HFFc6 (cell line): ENCODE measurements at places on chromosomes 5 and 9. TPM values are rescaled to one million over a fixed set of nuclear protein-coding genes. Genes with fewer than 3 reads are reported as not detected.

DNA sequence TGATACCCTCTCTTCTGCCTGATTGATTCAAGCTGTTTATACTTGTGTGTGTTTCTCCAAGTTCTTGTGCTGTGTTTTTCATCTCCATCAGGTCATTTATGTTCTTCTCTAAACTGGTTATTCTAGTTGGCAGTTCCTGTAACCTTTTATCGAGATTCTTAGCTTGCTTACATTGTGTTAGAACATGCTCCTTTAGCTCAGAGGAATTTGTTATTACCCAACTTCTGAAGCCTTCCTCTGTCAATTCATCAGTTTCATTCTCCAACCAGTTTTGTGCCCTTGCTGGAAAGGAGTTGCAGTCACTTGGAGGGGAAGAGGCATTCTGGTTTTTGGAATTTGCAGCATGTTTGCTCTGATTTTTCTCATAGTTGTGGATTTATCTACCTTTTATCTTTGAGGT, 126.2 kb upstream of the FTMT start:
- DNase-seq = no peak

DNA sequence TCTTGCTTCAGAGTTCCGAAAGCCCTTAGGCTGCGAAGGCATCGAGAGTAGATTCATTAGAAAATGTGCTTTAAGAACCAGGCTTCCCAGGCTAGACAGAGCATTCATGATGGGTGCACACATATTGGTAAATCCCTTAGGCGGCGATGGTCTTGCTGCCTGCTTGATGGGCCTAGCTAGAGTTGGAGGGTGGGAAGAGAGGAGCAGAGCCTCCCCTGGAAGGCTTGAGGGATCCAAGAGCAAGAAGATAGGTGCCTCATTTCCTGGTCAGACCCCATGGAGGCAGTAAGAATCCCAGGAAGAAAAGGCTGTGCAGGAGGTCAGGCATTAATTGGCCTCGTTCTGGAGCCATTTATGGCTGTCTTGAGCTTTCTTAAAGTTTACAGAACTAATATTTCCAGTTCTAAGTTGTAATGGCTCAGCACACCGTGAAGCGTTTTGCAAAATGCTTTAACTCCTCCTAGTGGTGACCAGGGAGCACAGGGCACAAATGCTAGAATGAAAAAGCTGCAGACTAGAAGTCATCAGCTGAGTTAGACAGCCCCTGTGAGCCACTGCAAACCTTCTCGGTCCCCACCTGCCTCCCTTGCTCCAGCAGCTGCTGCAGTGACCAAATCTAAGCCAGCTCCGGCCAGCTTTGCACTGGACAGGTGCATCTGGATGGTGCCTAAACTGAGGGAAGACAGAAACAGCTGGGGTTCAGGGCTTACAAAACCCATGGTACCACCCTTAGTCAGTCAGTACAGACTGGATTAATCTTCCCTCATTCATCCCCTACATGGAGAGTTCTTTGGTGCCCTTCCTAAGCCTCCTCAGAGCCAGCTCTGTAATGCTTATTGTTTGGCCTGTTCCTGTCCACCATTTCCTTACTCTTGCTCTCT, 14.7 kb downstream of the SLC45A2 start:
- DNase-seq = peak; percentile 63

- DNase-seq = no peak
Measured at GRCh38 chr9:103323699-103324098, 328.6 kb downstream of the CYLC2 start.

DNA sequence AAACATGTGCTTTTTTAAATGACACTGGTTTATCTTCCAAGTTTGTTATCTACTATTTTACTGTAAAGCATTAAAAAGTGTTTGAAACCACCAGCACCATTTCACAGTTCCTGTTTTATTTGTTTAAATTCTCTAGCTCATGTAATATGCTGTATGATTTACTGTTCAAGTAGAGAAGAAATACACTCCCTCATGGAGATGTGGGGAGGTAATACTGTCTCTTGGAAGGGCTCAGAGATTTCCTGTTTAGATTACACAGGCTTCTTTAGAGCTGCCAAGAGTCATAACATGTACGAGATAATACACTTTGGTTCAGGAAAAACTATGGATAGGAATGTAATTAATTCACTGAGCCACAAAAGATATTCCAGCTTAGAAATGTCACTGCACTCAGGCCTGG, 135.0 kb upstream of the CCDC152 start:
- DNase-seq = no peak

DNA sequence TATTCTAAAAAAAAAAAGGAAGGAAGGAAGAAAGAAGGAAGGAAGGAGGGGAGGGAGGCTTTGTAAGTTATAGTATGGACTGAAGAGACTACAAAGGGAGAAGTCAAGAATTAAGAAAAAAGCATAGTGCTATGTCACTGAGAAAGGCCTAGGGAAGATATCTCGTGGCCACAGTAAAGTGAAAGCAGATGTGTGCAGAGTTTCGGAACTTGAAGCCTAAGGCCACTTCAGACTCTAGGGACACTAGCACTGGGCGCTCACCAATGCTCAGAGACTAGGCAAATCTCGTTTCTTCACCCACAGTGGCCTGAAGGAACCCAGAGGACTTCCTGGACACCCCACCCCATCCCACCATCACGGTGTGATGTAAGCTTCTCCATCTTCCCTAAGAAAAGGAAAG, 181.4 kb upstream of the TRPM3 start:
- DNase-seq = no peak

DNA sequence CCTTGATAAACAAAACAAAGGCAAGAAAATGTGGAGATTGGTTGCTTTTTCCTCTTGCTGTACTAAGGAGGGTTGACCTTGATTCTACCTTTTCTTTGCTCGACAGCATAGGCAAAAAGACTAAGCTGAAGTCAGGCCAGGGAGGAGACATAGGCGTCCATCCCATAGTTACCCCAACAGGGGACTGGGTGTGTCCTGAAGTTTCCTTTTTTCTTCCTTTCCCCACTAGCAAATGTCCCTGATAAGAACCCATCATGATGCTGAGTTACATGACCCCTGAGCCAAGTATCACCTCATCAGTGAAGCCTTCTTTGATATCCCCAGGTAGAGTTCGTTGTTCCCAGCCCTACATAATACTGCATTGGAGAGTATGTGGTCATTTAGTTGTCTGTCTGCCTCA, 9.9 kb upstream of the SHROOM1 start:
- no peak for DNase-seq

GRCh38 chr5:56481428-56482357, 248.6 kb upstream of the ANKRD55 start:
- no peak for DNase-seq

DNA sequence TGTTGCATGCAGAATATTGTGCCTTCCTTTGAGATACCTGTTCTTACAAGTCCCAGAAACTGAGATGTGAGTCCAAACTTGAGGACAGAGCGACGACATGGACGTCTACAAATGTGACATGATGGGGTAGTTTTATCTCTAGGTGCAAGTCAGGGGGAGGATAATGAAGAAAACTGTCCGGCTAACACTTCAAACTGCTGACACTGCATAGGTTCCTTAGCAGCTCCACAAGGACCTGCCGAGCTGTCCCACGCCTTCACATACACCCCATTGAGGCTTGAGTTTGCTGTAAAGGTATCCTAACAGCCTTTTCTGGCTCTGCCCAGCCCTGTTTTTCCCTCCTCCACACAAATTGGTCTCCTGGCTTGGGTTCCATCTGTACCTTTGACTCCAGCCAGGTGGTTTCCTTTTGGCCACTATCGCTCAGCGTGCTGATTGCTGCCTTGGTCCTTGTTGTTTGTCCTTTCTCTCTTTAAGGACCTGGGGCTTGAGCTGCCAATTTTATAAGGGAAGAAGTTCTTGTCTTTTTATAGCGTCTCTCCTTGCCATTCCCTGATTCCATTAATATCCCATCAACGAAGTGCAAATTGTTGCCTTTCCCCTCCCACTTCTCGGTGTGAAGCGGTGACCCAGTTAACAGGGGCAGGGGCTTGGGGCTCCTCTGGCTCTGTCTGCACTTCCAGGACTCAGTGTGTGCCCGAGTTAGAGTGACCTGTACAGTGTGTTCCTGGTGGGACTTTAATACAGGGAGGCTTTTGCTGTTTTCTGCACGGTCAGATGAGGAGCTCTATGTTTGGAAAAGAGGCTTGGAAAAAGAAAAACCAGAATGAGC, 100.3 kb downstream of the PCSK1 start:
- no peak for DNase-seq

- peak; percentile 44 for DNase-seq
Measured at GRCh38 chr5:67992923-67993322, 222.6 kb upstream of the PIK3R1 start.

- peak; percentile 23 for DNase-seq
Measured at GRCh38 chr9:2015581-2016407, 647 bp downstream of the SMARCA2 start.

GRCh38 chr9:6014670-6015270, 654 bp downstream of the RANBP6 start:
- DNase-seq = peak; percentile 83

GRCh38 chr9:134350416-134350994, 24.2 kb downstream of the RXRA start:
- no peak for DNase-seq

- DNase-seq = peak; percentile 70
Measured at GRCh38 chr5:159156426-159157238, 52.7 kb downstream of the RNF145 start.

- no peak for DNase-seq
Measured at GRCh38 chr9:27671636-27672035, 98.4 kb upstream of the C9orf72 start.

DNA sequence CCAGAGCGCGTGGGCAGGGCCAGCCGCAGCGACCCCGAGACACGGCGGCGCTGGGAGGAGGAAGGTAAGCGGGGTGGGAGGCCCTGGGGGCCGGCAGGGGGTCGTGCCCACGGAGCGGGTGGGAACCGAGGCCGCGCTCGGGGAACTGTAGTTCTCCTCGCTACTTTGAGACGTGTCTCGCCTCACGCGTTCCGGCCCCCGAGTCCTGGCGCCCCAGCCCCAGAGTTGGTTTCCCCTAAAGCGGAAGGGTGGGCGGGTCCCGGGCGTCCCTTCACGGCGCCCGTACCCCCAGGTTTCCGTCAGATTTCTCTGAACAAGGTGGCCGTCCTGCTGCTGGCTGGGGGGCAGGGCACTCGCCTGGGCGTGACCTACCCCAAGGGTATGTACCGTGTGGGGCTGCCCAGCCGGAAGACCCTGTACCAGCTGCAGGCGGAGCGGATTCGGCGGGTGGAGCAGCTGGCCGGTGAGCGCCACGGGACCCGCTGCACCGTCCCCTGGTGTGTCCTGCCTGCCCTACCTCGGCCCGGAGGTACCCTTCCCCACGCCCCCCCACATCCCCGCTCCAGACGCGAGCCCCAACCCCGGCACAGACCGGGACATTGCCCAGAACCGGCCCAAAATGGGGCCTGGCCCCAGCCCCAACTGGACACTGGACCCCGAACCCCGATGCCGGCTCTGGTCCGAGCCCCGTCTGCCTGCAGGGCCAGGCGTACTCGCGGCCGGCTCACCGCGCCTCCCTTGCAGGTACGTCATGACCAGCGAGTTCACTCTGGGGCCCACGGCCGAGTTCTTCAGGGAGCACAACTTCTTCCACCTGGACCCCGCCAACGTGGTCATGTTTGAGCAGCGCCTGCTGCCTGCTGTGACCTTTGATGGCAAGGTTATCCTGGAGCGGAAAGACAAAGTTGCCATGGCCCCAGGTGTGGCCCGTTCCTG, 709 bp downstream of the UAP1L1 start:
- DNase-seq = no peak

- DNase-seq = no peak
Measured at GRCh38 chr5:1540166-1540565, 16.4 kb upstream of the LPCAT1 start.

- no peak for DNase-seq
Measured at GRCh38 chr5:61603211-61603908, 271.3 kb downstream of the ZSWIM6 start.

GRCh38 chr5:66342341-66342880, 198.3 kb downstream of the SREK1 start:
- no peak for DNase-seq

GRCh38 chr5:147381555-147381954, 128.3 kb downstream of the DPYSL3 start:
- DNase-seq = no peak

GRCh38 chr9:97602430-97602829, 30.7 kb downstream of the TSTD2 start:
- DNase-seq = no peak

- DNase-seq = no peak
Measured at GRCh38 chr9:107946364-107947141, 457.0 kb upstream of the KLF4 start.

- no peak for DNase-seq
Measured at GRCh38 chr5:100788417-100788816, 114.7 kb downstream of the ST8SIA4 start.

DNA sequence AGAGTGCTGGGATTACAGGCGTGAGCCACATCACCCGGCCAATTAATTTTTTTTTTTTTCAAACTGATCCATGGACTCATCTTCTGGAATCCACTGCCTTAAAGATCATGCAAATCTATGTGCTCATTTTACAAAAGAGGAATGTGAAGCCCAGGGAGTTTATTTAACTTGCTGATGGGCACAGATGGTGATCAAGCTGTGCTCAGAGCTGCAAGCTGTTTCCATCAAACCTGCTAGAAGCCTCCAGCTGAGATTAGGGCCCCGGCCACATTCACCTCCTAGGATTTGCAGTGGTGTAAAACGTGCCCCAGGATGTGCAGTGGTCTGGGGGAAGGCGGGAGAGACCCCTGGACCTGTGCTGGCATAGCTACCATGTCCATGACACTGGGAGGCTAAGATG, 56.1 kb upstream of the TUT7 start:
- no peak for DNase-seq

- no peak for DNase-seq
Measured at GRCh38 chr9:127249877-127250276, 14.7 kb upstream of the GARNL3 start.

GRCh38 chr9:22065431-22066200, 56.5 kb upstream of the CDKN2B start:
- DNase-seq = no peak

The FREM1 gene
- total RNA-seq = 0.10 TPM in 1 of 3 replicates, not detected in the others

The OBP2B gene
- not detected in 3 replicates for total RNA-seq

The KCNMB1 gene
- total RNA-seq = not detected in 3 replicates

The NPR3 gene
- 25.1 to 56.0 TPM (median 46.4 TPM) in 3 replicates for total RNA-seq

The PRSS3 gene
- total RNA-seq = 20.2 to 41.3 TPM (median 29.5 TPM) in 3 replicates

The ANKDD1B gene
- total RNA-seq = 0.14 TPM in 1 of 3 replicates, not detected in the others

The IRF1 gene
- 9.9 to 17.9 TPM (median 10.1 TPM) in 3 replicates for total RNA-seq

The STKLD1 gene
- total RNA-seq = 0.36 to 0.77 TPM (median 0.51 TPM) in 3 replicates

The MARCOL gene
- total RNA-seq = not detected in 3 replicates

The PDLIM7 gene
- 343 to 354 TPM (median 353 TPM) in 3 replicates for total RNA-seq

The FGFR4 gene
- 0.33 to 0.97 TPM in 2 of 3 replicates, not detected in the other for total RNA-seq

The ENTPD2 gene
- total RNA-seq = 0.16 TPM in 1 of 2 replicates, not detected in the other

The HSPA9 gene
- total RNA-seq = 206 to 249 TPM (median 221 TPM) in 3 replicates
